ENCODE measurements at places on chromosomes 1 and 21.

- DNase-seq, result no peak
Observed at GRCh38 chr1:61132176-61132638, 49.8 kb downstream of the NFIA start.

GRCh38 chr1:27912429-27912828 lies 22.4 kb upstream of the SMPDL3B start:
- no peak for DNase-seq

DNA sequence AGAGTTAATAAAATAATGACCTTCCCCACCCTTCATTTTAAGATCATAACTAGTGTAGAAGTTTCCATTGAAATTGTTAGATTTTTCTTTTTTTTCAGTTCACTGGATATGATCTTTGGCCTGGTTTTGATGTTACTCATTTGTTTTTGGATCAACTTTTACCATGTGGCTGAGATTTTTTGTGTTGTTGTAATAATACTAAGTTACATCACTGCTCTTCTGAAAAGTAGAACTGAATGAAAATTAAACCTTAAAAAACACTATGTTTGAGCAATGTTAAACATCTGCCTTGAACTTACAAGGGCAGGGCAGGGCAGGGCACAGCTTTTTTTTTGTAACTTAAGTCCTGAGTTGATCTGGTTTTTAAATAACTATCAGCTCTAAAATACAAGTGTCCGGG lies 204.8 kb upstream of the ADAMTS5 start:
- DNase-seq, result no peak

DNA sequence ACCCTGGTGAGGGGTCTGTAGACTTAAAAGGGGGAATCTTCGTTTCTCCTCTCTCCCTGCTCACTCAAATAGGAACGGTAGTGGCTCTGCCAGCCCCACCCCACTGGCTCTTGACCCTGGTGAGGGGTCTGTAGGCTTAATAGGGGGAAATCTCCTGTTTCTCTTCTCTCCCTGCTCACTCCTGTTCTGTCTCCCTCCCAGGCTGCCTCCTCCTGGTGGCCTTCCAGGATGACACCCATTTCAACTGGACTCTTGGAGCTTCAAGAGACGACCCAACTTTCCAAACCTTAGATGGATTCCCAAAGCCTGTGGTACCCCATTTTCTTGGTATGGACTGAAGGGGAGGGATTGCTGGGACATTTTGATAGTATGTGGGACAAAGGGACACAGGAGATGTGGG lies 1.4 kb upstream of the EPHB2 start:
- no peak for DNase-seq

DNA sequence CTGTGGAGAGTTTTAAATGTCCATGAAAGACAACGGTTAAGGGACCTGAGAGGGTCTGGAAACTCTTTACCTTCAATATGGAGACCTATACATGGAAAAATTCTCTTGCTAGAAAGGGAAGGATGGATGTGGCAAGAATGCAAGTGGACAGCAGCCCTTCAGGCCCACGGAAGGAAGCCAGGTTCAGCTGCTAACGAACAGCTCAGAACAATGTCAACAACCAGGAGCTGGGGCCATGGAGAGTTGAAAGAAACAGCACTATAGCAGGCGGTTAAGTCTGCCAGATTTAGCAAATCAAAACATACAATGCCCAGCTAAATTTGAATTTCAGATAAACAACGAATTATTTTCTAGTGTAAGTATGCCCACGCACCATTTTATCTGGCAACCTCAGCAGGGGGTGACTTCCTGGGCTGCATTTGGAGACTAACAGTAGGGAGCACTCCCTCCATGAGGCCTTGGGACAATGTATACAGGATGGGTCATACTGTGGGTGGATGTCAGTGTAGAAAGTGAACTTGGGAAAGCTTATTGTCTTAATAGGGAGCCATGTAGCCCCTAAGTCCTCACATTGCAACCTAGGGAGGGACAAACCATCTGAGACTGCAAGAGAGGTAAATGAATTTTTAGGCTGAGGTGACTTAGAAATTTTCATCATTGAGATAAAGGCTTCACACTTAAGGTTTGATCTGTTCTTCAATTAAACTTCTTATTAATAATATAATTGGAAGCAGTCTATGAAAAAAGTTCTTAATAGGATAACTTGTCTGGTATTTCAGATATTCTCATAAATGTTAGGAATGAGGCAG lies 7.8 kb upstream of the H3-3A start:
- no peak for DNase-seq

GRCh38 chr1:98005326-98006010 lies 84.6 kb upstream of the DPYD start:
- no peak for DNase-seq

GRCh38 chr21:28256420-28256831 lies 736.3 kb downstream of the LTN1 start:
- DNase-seq, result no peak

DNA sequence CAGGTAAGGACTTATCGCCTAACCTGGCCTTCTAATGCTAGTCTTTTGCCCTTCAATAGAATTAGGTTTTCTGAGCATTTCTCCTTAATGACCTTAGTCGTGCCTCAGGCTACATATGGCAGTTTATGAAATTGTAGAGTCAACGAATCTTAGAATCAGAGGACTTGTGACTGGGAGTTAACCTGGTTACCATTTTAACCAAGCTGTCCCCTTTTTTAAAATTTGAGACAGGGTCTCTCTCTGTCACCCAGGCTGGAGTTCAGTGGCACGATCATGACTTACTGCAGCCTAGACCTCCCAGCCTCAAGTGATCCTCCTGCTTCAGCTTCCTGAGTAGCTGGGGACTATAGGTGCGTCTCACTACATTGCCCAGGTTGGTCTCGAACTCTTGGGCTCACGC lies 53.5 kb upstream of the DMRTB1 start:
- DNase-seq, result no peak

DNA sequence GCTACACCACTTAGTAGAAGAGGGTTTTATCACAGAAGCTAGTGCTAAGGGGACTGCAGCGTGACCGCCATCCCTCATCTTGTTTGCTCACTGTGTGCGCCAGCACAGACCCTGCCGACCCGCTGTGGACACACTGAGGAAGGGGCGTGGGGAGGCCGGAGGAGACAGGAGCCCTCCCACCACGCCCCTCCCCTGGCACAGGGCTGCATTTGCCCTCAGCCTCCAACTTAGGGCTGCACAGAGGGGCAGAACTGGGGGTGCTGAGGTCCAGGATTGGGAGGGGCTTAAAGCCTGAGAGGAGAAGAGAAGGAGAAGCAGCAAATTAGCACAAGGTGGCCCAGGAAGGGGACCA lies 37.2 kb downstream of the RRP1 start:
- DNase-seq, result no peak

GRCh38 chr1:179034720-179035119 lies 9.0 kb downstream of the FAM20B start:
- DNase-seq, result peak; percentile 20
